ENCODE measurements at places on chromosomes 4 and X. TPM values are rescaled to one million over a fixed set of nuclear protein-coding genes. Genes with fewer than 3 reads are reported as not detected.

- ATAC-seq: no peak
Measured at GRCh38 chrX:124239911-124240310, 92.5 kb upstream of the TEX13D start.

DNA sequence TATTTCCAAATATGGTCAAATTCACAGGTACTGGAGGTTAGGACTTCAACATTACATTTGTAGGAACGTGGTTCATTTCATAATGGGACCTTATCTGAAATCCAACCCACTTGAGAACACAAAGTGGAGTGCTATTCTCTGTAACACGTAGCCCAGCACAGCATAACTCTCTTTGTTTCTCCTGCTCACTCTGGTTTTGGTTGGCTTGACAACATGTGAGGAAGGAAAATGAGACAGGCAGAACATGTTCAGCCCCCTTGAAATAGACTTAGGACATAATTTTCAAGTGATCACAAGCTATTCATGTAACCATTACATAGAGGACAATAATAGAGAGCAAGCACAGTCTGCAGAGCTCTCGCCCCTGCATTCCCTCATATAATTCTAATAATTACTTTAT lies 115.1 kb upstream of the SMIM10 start:
- ATAC-seq: no peak

DNA sequence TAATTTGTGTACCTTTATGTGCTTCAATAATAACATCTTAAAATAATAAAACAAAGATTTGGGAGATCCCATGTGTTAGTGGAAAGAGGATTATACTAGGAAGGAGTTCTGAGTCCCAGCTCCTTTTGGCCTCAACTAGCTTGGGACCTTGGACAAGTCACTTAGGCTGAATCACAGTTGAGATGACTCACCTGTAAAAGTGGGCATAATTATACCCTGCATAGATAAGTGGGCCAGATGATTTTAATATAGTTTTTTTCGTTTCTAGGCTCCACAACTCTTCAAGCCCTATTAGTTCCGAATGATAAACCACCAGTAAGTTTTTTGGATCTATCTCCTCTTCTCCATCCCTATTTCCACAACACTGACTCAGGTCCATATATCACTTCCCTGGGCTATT lies 131.8 kb downstream of the ENOX2 start:
- ATAC-seq: no peak

GRCh38 chr4:153542834-153543233 lies 76.7 kb downstream of the TMEM131L start:
- no peak for ATAC-seq

- no peak for ATAC-seq
Measured at GRCh38 chr4:17335371-17335770, 176.5 kb downstream of the QDPR start.

- no peak for ATAC-seq
Measured at GRCh38 chr4:145697332-145697731, 17.4 kb downstream of the C4orf51 start.

Gene ITM2A
- 13.8 TPM for total RNA-seq

Gene IL15
- total RNA-seq: 1.9 TPM

Gene PIR
- 25.5 TPM for total RNA-seq

Gene VCX
- not detected for total RNA-seq

Gene PDS5A
- 49.7 TPM for total RNA-seq

Gene TLL1
- total RNA-seq: 1.5 TPM

Gene NPY5R
- not detected for total RNA-seq

Measured in esophagus mucosa (tissue), 1 donor.